ENCODE measurements at places on chromosomes 2 and 18. TPM values are rescaled to one million over a fixed set of nuclear protein-coding genes. Genes with fewer than 3 reads are reported as not detected.

The PSMA8 gene
- total RNA-seq = 1.7 TPM

The SFTPB gene
- not detected for total RNA-seq

- DNase-seq = no peak
Measured at GRCh38 chr2:232833830-232834229, 36.2 kb upstream of the SNORC start.

The IL36RN gene
- total RNA-seq = not detected

The C2orf66 gene
- not detected for total RNA-seq

The DSG2 gene
- 0.07 TPM for total RNA-seq

GRCh38 chr2:68771211-68771751 is 36.7 kb downstream of the ARHGAP25 start:
- DNase-seq = no peak

- DNase-seq = no peak
Measured at GRCh38 chr2:119068154-119068725, 90.3 kb downstream of the C1QL2 start.

The LYPD1 gene
- total RNA-seq = not detected

DNA sequence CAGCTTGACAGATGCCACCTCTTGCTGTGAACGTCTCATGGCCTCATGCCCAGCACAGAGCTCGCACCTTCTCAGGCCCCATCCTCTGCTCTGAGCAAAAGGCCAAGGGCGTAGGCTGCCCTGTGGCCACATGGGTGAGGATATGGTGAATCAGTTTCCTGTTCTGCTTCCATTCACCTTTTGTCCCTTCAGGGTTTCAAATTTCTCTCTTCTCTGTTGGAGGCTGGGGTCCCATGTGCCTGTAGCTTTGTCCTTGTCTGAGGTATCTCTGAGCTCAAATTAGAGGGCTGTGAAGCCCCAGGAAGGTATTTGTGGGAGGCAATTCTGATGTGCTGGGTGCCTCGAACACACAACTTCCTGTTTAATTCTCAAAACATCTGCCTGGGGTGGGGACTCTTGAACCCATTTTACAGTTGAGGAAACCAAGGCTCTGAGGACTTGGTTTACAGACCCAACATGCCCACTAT is 29.0 kb downstream of the ZAP70 start:
- DNase-seq = peak; percentile 44

- DNase-seq = no peak
Measured at GRCh38 chr2:238505119-238505891, 78.6 kb downstream of the ASB1 start.

GRCh38 chr18:71242981-71243380 is 954.1 kb downstream of the SOCS6 start:
- DNase-seq = no peak

The NTSR2 gene
- not detected for total RNA-seq

DNA sequence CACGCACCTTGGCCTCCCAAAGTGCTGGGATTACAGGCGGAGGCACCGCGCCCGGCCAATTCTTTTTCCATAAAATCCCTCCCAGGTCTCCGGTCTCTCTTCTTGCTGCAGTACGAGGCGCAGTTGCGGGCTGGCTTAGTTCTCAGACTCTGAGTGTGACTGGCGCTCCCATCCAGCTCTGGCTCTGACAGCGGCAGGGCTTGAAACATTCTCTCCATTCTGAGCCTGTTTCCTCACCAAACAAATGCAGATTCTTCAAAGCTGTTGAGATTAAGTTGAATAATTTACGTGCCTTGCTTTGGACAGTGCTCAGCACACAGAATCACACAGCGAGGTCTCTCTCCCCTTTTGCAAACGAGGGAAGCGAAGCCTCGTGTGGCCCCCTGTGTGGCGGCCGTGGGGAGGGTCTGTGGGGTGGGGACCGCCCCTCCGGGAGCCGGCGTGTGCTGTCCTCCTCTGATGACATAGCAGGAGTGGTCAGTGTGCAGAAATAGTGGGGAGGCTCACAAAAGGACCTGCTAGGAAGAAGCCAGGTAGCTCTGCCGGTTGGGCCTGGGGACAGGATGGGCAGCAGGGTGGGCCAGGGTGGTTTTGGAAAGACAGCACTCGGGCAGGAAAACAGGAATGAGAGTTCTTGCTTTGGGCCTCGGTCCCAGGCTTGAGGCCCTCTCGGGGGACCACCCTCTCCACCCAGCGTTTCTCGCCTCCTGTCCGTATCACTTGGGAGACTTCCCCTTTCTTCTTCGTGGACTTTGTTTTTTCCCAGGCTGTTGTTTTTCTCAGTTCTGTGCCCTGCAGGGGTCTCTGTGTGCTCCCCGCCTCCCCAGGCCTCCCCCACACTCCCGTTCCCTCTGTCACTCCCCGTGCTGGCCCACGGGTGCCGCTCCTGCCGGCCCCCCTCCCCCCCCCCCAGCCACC is 75.0 kb downstream of the KCNG2 start:
- no peak for DNase-seq

- no peak for DNase-seq
Measured at GRCh38 chr18:34528177-34528576, 181.9 kb upstream of the DTNA start.

The OR6B2 gene
- total RNA-seq = not detected

The SLC66A3 gene
- 10.3 TPM for total RNA-seq

The TGOLN2 gene
- 95.6 TPM for total RNA-seq

The STAT1 gene
- 142 TPM for total RNA-seq

DNA sequence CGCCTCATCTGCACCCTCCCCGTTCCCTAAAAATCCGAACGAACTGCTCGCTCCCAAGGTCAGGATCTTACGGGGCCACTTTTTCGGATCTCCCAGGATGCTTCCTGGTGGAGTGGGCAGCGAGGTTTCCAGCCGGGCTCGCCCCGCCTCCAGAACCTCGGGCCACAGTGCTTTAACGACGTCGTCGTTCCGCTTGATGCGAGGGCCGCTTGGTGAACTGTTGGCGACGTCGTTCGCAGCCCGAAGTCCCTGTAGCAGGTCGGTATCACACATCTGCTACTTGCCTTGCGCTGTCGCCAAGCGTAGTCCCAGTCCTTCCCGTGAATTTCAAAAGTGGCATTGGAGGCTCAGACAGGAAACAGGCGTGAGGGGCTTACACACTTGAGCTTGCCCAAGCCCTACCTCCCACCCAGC is 15.3 kb downstream of the EVX2 start:
- no peak for DNase-seq

The CRACDL gene
- total RNA-seq = 0.27 TPM

The CCDC74A gene
- 5.0 TPM for total RNA-seq

The HADHB gene
- 75.1 TPM for total RNA-seq

The BCL11A gene
- 0.07 TPM for total RNA-seq

DNA sequence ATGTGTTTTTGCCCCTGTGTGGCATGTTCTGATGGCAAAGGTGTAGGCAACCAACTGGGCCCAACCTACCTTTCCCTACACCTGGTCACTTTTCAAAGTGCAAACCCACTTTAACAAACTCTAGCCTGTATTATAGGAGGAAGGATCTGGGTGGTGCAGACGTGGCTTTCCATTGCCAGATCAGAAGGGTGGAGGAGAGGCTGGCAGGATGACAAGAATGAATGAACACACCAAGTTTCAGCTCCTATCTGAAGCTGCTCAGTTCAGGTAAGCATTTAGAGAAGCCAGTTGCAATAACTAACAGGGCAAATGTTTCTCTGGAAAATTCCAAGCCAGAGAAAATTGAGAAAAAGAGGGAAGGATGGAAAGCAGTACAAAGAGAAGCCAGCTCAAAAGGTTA is 707 bp upstream of the SERPINB7 start:
- DNase-seq = no peak

The BMP10 gene
- not detected for total RNA-seq

The ANKRD23 gene
- total RNA-seq = 3.8 TPM

DNA sequence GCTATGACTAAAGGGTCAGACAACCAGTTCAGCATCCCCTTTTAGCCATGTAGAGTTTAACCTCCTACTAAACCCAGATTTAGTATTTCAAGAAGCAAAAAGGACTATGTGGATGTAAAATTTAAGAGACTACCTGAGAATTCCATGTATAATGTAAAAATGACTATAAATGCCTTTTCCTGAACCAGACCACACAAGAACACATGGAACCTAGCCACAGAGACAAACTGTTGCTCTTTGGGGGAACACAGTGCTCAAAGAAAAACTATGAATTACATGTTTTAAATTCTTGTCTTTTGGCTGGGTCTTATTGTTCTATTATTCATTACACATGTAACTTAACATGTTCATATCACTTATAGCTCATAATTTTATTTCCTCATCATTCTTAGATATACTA is 192.8 kb downstream of the DNER start:
- no peak for DNase-seq

DNA sequence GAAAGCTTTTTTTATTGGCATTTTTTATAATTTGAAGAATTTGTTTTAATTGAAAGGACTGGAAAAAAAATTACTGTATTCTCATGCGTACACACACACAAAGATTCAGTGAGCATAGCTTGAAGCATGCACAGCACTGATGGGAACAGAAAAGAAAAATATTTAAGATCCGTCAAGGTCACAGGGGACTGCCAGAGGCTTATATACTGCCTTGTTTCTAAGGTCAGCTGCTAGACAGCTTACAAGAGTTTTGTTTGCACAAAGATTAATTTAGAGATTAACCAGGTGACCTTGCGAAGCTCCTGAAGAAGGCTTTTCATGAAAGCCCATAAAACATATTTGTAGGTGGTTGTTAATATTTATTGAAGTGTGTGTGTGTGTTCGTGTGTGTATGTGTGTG is 396.3 kb downstream of the TRIB2 start:
- DNase-seq = no peak

- DNase-seq = no peak
Measured at GRCh38 chr2:219489315-219489714, 9.4 kb upstream of the GMPPA start.

- DNase-seq = no peak
Measured at GRCh38 chr18:3319399-3319798, 57.5 kb downstream of the MYL12B start.

DNA sequence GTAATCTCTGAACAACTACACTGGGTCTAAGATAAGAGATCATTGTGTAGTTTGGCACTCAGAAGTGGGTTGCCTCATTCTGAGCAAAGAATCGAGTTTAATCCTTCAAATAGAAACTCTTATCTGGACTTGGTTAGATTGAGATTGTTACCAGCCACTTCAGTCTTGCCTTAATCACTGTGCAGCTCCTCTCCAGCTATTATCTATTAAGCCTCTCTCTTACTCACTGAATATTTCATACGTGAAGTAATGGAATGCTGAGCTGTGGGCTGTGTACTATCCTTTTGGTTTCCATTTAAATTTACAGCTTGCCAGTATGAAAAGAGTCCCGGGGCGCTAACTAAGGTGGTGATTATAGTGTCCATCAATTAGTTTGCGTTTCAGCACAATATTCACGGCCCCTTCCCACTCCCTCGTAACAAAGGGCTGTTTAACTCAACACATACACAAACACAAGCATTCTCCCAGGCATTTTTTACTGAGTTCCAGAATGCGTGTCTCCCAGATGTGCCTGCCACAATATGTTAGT is 65.7 kb upstream of the NCKAP5 start:
- no peak for DNase-seq

Measured in CD8-positive, alpha-beta memory T cell (primary cell).